ENCODE measurements at places on chromosomes 1 and 21. TPM values are rescaled to one million over a fixed set of nuclear protein-coding genes. Genes with fewer than 3 reads are reported as not detected.

CACNA1E gene
- not detected for total RNA-seq

TP73 gene
- under 0.01 TPM for total RNA-seq

APCS gene
- total RNA-seq = not detected

CFH gene
- 12.6 TPM for total RNA-seq

C1orf141 gene
- not detected for total RNA-seq

B3GALT5 gene
- total RNA-seq = 0.06 TPM

RIMS3 gene
- 0.16 TPM for total RNA-seq

DENND2D gene
- 0.49 TPM for total RNA-seq

CFAP107 gene
- total RNA-seq = not detected

LRRC53 gene
- total RNA-seq = not detected

MMP23B gene
- total RNA-seq = 0.19 TPM

TFAP2E gene
- total RNA-seq = not detected

DNAI4 gene
- 3.4 TPM for total RNA-seq

CD48 gene
- total RNA-seq = not detected

JAM2 gene
- 3.9 TPM for total RNA-seq

ARHGEF11 gene
- total RNA-seq = 28.1 TPM

ADCY10 gene
- total RNA-seq = under 0.01 TPM

SPRR2G gene
- total RNA-seq = not detected

CD34 gene
- 72.0 TPM for total RNA-seq

LPAR3 gene
- not detected for total RNA-seq

INAVA gene
- total RNA-seq = not detected

MIXL1 gene
- 0.06 TPM for total RNA-seq

CD1C gene
- not detected for total RNA-seq

TTC34 gene
- total RNA-seq = under 0.01 TPM

NHLH2 gene
- not detected for total RNA-seq

GTF2B gene
- 27.0 TPM for total RNA-seq

IFI44 gene
- 13.9 TPM for total RNA-seq

NBPF11 gene
- total RNA-seq = 6.7 TPM

DFFB gene
- 6.5 TPM for total RNA-seq

PIAS3 gene
- 4.7 TPM for total RNA-seq

L1TD1 gene
- not detected for total RNA-seq

NBPF9 gene
- total RNA-seq = 7.1 TPM

DENND2C gene
- 0.49 TPM for total RNA-seq

LIN28A gene
- not detected for total RNA-seq

RNF186 gene
- total RNA-seq = not detected

POU3F1 gene
- not detected for total RNA-seq

ROR1 gene
- 0.16 TPM for total RNA-seq

FAM43B gene
- total RNA-seq = not detected

VWA5B1 gene
- not detected for total RNA-seq

Measured in bladder microvascular endothelial cell (primary cell).